H1 (cell line): ENCODE measurements at places on chromosomes 12 and 14. TPM values are rescaled to one million over a fixed set of nuclear protein-coding genes. Genes with fewer than 3 reads are reported as not detected.

DNA sequence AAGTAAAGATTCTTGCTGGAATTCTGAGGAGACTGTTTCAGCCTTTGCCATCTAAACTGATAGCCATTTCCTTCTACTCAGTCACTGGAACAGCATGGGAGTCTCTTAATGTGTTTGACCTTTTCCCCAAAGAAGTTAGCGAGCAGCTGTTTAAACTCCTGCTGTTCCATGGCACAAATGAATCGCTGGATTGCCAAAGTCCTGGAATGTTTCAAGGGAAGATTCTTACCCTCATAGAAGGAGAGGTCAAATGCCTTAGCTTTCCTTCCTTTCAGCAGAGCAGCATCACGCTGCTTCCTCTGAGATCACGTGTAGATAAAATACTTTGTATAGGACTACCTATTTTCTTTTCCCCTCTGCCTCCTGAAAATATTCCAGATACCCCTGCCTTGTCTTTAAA is 10.5 kb upstream of the NR2C1 start:
- no peak overlapping the region for H3K27ac ChIP-seq
- H3K4me1 ChIP-seq = no peaks in the 10 kb centered on the region
- H3K4me3 ChIP-seq = no peak overlapping the region
- H3K27me3 ChIP-seq = no peaks in the 10 kb centered on the region
- H3K36me3 ChIP-seq = peaks cover 2% of the 10 kb centered on the region; the same call in 1 of the 2 replicates
- DNase-seq = no peak

DNA sequence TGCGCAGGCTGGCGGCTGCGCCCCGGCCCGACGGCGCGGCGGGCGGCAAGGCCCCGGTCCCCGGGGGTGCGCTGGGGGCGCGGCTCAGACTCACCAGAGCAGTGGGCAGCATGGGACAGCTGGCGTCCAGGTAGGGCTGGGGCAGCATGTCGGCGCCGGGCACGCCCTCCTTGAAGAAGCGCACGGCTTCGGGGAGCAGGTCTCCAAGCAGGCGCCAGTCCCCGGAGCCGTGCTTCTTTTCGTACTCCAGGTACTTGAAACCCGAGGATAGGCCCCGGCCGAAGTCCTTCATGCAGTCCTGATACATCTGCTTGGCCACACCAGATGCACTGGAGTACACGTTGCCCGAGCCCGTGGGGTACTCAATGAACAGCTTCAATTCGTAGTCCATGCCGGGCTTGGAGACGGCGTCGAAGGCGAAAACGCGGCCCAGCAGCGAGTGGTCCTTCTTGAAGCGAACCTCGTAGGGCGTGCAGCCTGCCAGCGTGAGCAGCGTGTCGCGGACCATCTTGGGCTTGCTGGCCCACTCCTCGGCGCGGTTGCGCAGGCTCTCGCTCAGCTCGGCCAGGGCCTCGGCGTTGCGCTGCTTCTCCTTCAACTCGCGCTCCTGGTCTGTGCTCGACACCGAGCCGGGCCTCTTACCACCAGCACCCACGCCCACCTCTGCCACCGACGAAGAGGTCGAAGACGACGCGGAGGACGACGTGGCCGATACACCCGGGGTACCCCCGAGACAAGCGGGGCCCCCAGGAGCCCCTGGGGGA is 2.2 kb downstream of the IRF2BPL start:
- 0 out of 2 replicates have a peak overlapping the region, but pooled peaks have one; percentile 4 for H3K27ac ChIP-seq
- no peak for DNase-seq

DNA sequence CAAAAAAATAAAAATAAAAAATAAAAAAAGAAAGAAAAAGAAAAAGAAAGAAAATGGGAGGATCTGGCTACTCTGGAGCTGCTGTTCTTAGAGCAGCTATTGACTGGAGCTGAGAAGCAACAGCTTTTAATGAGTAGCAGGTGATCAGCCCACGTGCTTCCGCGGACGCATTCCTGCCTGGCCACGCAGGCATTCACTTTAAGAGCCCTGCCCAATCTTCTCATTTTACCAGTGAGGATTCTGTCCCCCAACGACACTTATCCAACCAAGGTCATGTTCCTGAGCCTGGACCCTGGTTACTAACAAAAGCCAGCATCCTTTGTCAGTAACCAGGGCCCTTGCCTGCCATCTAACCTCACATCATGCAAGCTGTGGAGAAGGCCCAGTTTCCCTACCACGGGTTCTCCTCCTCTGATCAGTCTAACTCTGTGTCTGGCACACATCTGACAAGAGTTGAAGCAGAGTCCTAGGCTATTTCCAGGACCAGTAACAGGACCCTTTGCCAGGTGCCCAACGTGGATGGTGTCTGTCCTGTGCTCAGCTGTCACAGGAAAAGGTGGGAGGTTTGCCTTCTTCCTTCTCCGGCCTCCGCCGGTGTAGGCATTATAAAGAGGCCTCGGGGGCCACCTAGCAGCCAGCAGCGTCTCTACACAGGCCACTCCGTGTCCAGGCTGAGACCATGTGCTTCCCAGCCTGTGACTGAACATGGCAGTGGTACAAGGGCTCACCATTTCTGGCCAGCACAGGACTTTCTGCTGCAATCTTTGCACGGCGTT is 60.9 kb upstream of the GPATCH2L start:
- DNase-seq = no peak
- peaks cover 13% of the 10 kb centered on the region for H3K4me1 ChIP-seq
- no peak overlapping the region for H3K4me3 ChIP-seq
- H3K27me3 ChIP-seq = no peaks in the 10 kb centered on the region; the same call in 1 of the 2 replicates
- H3K27ac ChIP-seq = no peak overlapping the region
- H3K36me3 ChIP-seq = no peaks in the 10 kb centered on the region

VPS37B gene
- 11.9 and 13.1 TPM in 2 replicates for total RNA-seq

TPPP2 gene
- 0.34 TPM in 1 of 2 replicates, not detected in the other for total RNA-seq

GRCh38 chr14:71403656-71404055 is 496.4 kb downstream of the PCNX1 start:
- no peak for DNase-seq
- H3K27me3 ChIP-seq = no peaks in the 10 kb centered on the region
- H3K4me3 ChIP-seq = no peak overlapping the region
- no peak overlapping the region for H3K27ac ChIP-seq

- H3K4me1 ChIP-seq = no peaks in the 10 kb centered on the region; the same call in 1 of the 2 replicates
- DNase-seq = no peak
- H3K36me3 ChIP-seq = peaks cover 26% of the 10 kb centered on the region
- no peak overlapping the region; the same call in 1 of the 2 replicates for H3K27ac ChIP-seq
- no peak overlapping the region for H3K4me3 ChIP-seq
- no peaks in the 10 kb centered on the region for H3K27me3 ChIP-seq
Observed at GRCh38 chr14:89327771-89328212, 89.2 kb downstream of the FOXN3 start.

RIMBP2 gene
- total RNA-seq = 0.31 and 0.65 TPM in 2 replicates

PMEL gene
- 120 and 128 TPM in 2 replicates for total RNA-seq

GRCh38 chr12:28620281-28620680 is 430.0 kb downstream of the CCDC91 start:
- H3K27ac ChIP-seq = no peak overlapping the region
- H3K27me3 ChIP-seq = no peaks in the 10 kb centered on the region
- no peak for DNase-seq
- no peaks in the 10 kb centered on the region for H3K4me1 ChIP-seq
- H3K4me3 ChIP-seq = no peak overlapping the region

GRCh38 chr12:92146497-92147224 is 1.0 kb upstream of the BTG1 start:
- H3K4me1 ChIP-seq = peaks cover 2% of the 10 kb centered on the region; the same call in 1 of the 2 replicates
- H3K4me3 ChIP-seq = peak overlapping the region; percentile 85
- peak overlapping the region; percentile 93 for H3K27ac ChIP-seq
- no peak for DNase-seq
- H3K36me3 ChIP-seq = peaks cover 3% of the 10 kb centered on the region; the same call in 1 of the 2 replicates
- no peaks in the 10 kb centered on the region for H3K27me3 ChIP-seq

- H3K36me3 ChIP-seq = no peaks in the 10 kb centered on the region
- no peaks in the 10 kb centered on the region for H3K27me3 ChIP-seq
Observed at GRCh38 chr14:71231521-71232393, 324.5 kb downstream of the PCNX1 start.

DNA sequence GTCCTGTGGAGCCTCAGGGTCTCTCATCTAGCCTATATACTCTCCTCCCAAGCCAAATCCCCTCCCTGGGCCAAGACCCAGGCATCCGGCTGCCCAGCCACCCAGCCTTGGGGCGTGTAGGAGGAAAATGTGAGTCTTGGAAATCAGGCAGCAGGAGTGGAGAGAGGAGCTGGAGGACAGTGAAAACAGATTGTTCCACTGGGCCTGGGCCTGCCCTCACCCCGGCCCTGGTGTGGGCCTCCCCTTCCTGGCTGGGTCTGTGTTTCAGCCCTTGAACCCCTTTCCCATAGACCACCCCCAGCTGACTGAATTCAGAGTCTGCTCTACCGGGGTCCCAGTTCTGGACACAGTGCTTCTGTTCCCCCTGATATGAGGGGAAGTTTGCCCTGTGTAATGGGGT is 6.7 kb downstream of the ITGA5 start:
- H3K36me3 ChIP-seq = no peaks in the 10 kb centered on the region
- H3K27ac ChIP-seq = no peak overlapping the region
- H3K4me1 ChIP-seq = peaks cover 2% of the 10 kb centered on the region; the same call in 1 of the 2 replicates
